Right hindlimb (tissue), 1 donor: ENCODE measurements at places on chromosomes 4 and X.

- no peak for DNase-seq
These were observed 6.6 kb downstream of the MID1IP1 start for GRCh38 chrX:38807873-38808272.

DNA sequence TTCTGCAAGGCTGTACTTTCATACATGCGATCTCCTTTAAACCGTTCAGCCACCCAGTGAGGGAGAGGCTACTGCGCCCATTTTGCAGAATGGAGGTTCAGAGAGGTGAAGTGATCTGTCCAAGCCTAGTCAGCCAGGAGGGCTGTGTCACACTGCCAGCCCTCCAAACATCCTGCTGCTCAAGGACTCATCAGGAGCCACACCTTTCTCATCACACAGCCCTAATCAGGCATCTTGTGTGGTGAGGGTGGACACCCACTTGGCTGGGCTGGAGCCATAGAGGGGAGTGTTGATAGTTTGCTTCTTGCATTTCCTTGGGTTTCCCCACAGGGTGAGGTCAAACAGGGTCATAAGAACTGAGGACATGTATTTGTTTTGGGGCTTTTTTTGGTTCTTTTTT, 5.4 kb upstream of the CXCR3 start:
- DNase-seq = no peak

- DNase-seq = peak; percentile 38
These were observed 21.8 kb upstream of the BBS12 start for GRCh38 chr4:122710434-122711308.

- DNase-seq = no peak
These were observed 34.0 kb downstream of the CENPU start for GRCh38 chr4:184699941-184700340.

DNA sequence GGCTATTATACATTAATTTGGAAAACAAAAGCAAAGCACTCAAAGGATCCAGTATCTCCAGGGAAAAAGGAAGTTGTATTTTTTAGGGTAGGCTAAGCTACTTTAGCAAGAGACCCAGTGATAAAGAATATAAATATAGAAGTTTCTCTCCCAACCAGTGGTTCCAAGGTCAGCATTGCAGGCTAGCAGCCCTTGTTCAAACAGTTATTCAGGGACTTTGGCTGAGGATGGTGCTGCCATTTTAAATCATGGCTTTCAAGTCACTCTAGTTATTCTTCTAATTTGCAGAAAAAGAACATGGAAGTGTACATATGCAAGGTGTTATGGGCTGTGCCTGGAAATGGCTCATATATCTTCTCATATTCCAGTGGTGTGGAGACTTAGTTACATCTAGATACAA, 9.3 kb downstream of the SCOC start:
- no peak for DNase-seq

DNA sequence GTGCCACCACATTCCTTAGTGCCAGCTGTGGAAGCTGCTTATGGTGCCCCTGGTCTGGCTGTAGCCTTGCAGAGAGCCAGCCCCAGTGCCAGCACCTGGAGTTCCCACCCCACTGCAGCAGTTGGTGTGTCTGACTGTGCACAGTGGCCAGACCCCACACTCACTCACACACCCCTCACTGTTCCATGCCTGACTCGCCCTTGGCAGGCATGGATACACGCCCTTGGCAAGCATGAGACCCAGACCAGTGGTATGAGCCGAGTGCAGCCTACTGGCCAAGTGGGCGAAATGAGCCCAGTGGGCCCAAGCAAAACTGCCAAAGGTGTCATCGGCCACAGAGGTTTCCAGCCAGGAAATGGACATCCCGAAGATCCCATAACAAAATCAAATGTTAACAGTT, 27.4 kb downstream of the NAA11 start:
- DNase-seq = no peak

- no peak for DNase-seq
These were observed 22.2 kb downstream of the SPINK2 start for GRCh38 chr4:56799161-56799759.

DNA sequence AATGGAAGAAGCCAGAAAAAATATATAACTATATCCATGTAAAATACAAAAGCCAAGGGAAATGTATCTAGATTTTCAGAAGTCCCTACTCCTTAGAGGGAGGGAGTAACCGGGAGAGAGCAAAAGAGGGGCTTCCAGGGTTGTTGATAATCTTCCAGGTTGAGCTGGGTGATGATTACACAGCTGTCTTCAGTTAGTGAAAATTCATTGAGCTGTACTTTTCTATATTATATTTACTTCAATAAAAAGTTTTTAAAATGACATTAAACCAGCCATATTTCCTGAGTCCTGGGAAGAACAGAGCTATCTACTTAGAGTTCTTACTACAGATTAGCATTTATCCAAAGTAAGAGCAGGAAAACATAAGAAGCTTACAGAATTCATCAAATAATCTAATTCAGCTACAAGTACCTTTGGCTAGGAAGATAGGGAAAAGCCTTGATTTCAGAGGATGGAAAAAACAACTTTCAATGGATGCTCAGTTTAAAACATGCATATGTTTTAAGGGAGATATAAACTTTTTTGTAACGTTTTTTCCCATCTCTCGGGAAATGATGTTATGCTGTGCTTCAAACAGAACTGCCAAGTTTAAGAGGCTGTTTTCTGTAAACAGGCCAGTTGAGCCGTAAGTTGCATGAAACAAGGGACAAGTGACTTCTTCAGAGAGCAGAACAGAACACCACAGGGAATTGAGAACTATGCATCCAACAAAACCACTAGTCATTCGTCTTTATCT, 204.6 kb downstream of the SCFD2 start:
- peak; percentile 30 for DNase-seq

DNA sequence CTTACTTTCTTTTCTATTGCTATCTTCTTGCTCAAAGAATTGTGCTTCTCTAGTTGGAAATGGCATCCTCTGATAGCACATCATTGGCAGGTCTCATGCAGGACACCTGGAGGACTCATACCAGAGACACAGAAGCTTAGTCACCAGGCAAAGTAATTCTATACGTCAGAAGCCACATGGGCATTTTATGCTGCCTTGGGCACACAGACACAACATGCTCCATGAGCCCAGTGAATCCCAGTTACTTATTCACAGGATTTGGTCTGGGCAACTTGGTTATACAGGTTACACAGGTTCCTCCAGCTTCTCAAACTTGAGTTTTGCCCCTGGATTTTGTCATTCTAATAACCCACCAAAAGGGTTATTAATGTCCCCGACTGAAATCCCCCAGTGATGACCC, 7.1 kb downstream of the RASSF6 start:
- DNase-seq = no peak

GRCh38 chrX:49761481-49761880, 65.7 kb upstream of the PAGE1 start:
- no peak for DNase-seq

DNA sequence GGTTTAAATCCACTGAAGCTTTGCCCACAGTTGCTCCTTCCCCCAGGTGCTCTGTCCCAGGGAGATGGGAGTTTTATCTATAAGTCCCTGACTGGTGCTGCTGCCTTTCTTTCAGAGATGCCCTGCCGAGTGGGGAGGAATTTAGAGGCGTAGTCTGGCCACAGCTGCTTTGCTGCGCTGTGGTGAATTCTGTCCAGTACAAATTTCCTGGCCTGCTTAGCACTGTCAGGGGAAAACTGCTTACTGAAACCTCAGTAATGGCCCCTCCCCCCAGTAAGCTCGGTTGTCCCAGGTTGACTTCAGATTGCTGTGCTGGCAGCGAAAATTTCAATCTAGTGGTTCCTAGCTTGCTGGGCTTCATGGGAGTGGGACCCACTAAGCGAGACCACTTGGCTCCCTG, 40.1 kb downstream of the UGT2B17 start:
- peak; percentile 4 for DNase-seq

GRCh38 chrX:118551426-118551825, 55.8 kb downstream of the DOCK11 start:
- no peak for DNase-seq

GRCh38 chrX:16993791-16994318, 47.4 kb downstream of the REPS2 start:
- DNase-seq = no peak

DNA sequence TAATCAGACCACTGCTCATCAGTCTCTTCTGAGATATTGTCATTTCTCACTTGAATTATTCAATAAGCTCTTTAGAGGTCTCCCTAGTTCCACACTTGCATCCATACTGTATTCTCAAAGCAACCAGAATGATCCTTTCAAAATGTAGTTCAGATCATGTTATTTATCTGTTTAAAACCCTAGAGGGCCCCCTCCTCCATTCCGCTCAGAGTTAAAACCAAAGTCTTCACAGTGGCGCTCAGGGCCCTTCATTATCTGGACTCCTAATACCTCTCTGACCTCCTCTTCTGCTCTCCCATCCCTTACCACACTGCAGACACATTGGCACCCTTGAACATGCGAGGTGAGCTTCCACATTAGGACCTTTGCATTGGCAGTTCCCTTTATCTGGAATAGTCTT, 32.7 kb upstream of the HPGDS start:
- DNase-seq = no peak

DNA sequence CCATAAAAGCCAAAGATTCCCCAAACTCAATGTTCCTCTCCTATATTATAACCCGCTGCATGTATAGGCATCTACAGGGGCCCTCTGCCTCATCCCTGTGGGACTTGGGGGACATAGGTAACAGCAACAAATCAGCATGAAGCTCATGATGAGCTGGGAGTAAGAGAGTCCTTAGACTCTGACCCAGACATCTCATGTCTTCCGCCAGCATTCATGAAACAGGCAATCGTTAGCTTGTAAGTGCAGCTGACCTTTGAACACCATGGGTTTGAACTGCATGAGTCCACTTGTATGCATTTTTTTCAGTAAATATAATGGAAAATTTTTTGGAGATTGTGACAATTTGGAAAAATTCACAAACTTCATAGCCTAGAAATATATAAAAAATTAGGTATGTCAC, 10.4 kb upstream of the SCOC start:
- no peak for DNase-seq

- no peak for DNase-seq
These were observed 19.3 kb downstream of the SCARB2 start for GRCh38 chr4:76194325-76194724.

- no peak for DNase-seq
These were observed 27.5 kb downstream of the TSPAN5 start for GRCh38 chr4:98630737-98631454.

DNA sequence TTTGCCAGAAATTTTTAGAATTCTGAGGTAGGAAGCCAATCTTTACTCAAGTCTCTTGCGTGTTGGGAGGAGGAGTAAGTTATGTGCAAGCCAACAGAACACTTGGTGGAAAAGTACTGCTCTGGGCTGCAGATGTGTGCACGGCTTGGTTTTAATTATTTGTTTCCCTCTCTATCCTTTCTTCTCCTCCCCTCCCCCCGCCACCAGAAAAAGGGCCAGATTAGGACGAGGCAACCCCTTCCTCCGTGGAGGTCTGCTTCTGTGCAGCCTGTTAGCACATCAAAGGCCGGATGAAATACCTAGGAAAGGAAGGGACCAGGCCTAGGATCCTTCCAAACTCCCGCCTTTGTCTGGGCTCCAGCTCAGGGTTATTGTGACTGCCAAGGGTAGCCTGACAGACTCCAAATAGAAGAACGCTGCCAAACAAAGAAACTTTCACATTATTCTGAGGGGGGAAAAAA, 1.0 kb upstream of the PGRMC1 start:
- peak; percentile 77 for DNase-seq

DNA sequence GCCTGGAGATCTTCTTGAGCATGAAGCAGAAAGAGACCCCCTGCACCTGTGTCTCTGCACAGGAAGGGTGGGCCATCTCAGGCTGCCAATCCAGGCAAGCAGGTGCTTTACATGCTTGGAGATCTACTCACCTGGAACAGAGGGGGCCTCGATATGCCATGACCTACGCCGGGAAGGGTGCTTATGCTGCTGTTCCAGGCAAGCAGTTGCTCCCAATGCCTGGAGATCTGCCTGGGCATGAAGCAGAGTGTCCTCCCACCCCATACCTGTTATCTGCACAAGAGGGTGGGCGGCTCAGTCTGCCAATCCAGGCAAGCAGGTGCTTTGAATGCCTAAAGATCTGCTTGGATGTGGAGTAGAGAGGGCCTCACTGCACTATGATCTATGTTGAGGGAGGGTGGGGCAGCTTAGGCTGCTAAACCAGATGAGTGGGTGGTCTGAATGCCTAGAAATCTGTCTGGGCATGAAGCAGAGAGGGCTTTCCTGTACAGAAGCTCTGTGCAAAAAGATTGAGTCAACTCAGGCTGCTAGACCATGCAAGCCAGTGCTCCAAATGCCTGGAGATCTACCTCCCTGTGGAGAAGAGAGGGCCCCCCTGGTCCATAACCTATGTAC, 104.5 kb upstream of the QRFPR start:
- no peak for DNase-seq

GRCh38 chrX:22969411-22969810, 30.3 kb upstream of the DDX53 start:
- DNase-seq = no peak

- DNase-seq = no peak
These were observed 22.8 kb upstream of the SEC24B start for GRCh38 chr4:109410776-109411175.

DNA sequence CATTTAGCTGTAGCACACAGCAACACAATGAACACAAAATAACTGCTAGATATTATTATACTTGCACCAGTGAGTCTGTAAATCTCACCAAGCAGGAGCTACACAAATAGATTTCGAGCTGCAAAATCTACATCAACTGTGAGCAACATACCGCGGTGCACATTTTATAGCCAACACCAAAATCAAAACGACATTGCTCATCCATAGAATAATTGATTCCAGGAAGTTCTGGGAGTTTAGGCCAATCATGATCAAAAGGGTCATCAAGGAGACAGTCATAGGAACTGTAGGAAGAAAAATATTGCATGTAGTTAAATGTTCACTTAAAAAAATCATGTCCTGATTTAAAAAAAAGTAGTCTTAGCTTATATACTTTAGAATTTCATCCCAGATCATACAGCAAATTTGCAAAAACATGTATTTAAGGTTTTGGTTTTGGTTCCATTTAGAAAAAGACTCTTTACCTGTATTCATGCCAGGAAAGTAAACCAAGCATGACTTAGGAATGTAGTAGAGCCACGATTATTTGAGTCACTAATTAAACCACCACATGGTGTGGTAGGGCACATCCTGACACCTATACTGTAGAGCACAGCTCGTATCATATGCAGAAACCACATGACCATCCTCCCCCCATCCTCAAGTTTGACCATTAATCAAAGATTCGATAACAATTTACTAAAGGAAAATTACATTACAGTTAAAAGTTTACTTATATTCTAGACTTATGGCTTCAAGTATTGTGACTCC, 250.4 kb downstream of the ADAMTS3 start:
- DNase-seq = no peak

- peak; percentile 76 for DNase-seq
These were observed 4.7 kb upstream of the S100P start for GRCh38 chr4:6688879-6689505.

DNA sequence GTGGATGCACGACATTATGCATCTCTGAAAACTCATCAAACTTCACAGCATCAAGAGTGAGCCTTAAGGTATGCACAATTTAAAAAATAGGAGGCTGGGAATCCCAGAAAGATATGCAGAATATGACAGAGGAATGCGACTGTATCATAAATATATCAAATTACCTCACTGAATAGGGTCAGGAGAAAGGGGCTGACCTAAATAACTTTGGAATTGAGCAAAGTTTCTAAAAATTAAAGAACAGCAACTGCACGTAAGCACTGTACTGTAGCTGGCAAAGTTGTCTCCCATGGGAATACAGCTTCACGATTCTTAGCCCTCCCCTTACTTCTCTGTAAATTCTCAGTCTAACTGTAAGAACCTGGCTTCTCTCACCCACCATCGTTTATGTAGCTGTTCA, 397.4 kb upstream of the ZFP42 start:
- no peak for DNase-seq

- DNase-seq = no peak
These were observed 35.3 kb upstream of the ADAMTS3 start for GRCh38 chr4:72604324-72604723.

- DNase-seq = no peak
These were observed 50.8 kb upstream of the ADGRL3 start for GRCh38 chr4:61149278-61149677.
